ENCODE measurements at places on chromosomes 7 and 10.

DNA sequence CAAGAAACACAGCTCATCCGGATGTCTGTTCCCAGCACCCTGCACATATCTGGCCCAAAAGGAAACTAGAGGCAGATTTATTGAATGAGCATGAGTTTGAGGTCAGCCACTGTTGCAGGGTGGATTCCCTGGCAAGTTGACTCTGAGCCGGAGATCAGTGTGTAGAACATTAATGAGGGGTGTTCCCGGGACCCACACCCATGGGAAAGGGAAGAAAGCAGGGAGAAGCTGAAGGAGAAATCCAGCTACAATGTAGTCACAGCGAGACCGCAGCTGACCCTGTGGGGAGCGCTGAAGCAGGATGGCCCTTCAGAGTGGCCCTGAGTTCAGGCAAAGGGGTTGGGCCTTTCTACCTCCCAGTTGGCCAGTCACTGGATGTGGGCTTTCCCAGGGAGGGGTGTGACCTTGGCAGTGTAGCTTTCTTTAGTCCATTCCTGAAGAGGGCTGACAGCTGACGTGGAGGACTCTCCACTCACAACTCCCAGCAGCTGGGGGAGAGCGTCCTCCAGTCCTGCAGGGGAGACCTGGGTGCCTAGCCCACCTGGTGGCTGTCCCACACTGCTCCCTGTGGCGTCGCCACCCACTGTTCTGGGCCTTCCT is 324.2 kb upstream of the ZMIZ1 start:
- DNase-seq, result no peak

DNA sequence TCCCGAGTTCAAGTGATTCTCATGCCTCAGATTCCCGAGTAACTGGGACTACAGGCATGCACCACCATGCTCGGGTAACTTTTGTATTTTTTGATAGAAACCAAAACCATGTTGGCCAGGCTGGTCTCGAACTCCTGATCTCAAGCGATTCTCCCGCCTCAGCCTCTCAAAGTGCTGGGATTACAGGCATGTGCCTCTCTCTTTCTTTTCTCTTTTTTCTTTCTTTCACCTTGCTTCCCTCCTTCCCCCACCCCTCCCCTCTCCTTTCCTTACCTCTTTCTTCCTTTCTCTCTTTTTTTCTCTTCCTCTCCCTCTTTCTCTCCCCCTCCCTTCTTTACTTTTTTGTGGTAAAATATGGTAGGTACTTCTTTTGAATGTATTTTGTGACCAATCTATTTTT is 62.2 kb downstream of the ANKRD61 start:
- no peak for DNase-seq

DNA sequence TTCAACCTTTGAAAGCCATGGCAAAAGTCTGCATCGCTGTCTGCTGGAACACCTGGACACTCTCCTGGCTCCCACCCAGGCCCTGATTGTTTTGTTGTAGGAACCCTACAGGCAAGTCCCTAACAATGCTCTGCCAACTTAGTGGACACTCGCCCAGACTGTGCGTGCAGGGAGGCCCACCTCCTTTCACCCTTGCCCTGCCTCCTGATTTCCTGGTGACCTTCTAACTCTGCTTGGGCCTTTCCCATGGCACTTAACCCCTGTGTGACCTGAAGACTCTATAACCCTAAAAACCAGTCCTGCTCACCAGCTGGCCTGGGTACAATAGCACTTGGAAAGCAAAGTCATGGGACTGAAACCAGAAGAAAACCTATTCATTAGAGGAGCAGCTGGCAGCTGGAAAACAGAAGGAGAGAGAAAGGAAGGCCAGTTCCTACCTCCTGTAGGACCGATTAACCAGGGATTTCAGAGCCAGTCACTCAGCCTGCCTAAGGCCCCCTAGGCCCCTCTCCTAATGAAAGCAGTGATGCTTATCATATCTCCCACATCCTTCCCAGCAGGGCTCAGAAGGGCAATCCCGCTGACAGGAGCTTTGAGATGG is 82.7 kb upstream of the KMT2E start:
- no peak for DNase-seq

DNA sequence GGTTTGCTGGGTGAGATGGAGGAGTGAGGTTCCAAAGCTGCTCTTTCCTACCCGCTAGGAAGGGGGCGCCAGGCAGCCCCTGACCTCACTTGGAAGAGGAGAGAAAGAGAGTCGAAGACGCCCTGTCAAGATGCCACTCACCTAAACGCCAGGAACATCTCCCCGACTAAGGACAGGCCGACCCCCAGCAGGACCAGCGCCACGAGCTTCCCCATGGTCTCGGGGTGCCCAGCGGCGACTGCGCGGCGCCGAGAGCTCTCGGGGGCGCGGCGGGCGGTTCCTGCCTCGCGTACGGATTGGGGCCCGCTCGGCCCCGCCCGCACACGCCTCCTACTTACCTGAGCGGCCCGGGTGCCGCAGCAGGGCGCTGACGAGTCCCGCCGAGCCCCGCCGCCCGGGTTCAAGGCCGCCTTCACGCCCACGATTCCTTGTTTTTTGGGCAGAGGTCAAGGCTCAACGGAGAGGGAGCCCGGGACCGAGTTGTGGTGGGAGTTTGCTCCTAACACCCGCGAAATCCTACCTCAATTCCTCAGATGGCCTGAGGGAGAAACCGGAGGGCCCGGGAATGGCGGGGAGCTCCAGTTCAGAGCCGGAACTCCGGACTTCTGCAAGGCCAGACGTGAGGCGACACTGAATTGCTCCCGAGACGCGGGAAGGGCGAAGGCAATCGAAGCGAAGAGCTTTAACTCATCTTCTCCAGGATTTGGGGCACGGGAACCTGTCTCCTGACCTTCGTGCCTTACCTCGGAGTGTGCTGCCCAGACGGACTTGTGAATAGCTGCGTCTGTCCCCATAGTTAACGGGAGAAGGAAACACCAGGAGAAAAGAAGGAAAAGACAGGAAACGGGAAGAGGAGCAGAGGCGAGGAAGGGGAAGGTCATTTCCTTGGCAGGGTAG is at the start of gene PON3:
Gene PON3 (minus strand): TSS at position 240 of the 897 bp plus-strand sequence. CDS start 25 bp downstream, at position 215.
- DNase-seq, result no peak

- no peak for DNase-seq
Observed at GRCh38 chr10:34389801-34390200, 425.3 kb downstream of the PARD3 start.

GRCh38 chr10:120457431-120458172 is 575 bp downstream of the PLPP4 start:
- DNase-seq, result no peak

GRCh38 chr7:11557627-11558026 is 274.4 kb downstream of the THSD7A start:
- DNase-seq, result peak; percentile 58

GRCh38 chr7:41788556-41788955 is 85.7 kb upstream of the INHBA start:
- DNase-seq, result no peak

DNA sequence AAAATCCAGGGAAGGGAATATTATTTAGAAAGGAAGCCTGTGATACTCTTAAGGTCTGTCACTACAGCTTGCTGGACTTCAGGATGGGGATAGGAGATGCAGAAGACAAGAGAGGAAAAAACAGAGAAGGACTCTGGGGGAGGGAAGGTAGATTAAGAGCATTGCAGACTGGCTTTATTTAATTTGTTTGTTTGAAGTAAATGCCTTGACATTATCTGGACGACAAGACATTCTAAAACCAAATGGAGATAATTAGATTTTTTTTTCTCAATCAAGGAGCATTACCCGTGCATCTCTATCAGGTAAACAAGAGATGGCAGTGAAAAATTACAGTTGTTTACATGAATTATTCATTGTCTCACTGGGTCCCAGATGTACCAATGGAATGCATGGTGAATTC is 24.3 kb downstream of the ACTA2 start:
- no peak for DNase-seq

- DNase-seq, result no peak
Observed at GRCh38 chr7:134108802-134109201, 18.3 kb upstream of the LRGUK start.

GRCh38 chr10:17923728-17924127 is 28.0 kb upstream of the SLC39A12 start:
- DNase-seq, result peak; percentile 48

- no peak for DNase-seq
Observed at GRCh38 chr7:26096136-26096535, 55.9 kb upstream of the NFE2L3 start.

DNA sequence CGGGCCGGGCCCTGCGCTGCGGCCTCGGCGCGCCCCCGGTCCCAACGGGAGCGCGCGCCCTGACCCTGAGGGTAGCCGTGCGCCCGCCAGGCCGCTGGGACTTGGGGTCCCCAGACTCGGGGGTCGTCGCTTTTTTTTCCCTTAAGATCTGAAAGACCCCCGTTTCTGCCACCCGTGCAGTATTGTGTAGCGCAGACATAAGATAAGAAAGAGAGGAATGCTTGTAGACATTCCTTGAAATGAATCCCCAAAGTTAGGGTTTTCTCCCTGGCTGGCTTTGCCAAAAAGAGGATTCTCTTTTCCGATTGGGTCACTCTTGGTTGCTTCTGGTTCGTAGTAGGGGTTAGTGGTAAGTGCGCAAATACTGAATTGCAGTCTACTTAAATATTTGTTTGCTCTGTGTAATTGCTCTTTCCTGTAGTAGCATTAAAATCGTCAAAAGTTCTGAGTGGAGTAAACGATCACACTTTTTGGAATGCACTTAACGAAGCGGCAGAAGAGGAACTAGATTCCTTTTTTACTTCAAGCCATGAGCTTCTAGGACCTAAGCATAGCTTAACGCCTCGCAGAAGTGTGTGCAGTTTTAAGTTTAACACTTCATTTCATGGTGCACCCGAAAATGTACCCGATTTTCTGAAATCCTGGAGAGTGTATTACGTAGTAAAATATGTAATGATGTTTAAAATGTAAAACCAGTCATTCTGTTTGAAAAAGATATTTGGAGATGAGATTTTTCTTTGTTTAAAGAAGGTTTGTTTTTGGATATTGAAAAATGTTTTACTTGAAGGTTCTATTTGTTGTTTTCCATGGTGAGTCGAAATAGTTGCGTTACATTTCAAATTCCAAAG is 1.3 kb downstream of the CUL1 start:
- peak; percentile 21 for DNase-seq

GRCh38 chr7:90180011-90180585 is 25.8 kb downstream of the STEAP1 start:
- DNase-seq, result peak; percentile 67

DNA sequence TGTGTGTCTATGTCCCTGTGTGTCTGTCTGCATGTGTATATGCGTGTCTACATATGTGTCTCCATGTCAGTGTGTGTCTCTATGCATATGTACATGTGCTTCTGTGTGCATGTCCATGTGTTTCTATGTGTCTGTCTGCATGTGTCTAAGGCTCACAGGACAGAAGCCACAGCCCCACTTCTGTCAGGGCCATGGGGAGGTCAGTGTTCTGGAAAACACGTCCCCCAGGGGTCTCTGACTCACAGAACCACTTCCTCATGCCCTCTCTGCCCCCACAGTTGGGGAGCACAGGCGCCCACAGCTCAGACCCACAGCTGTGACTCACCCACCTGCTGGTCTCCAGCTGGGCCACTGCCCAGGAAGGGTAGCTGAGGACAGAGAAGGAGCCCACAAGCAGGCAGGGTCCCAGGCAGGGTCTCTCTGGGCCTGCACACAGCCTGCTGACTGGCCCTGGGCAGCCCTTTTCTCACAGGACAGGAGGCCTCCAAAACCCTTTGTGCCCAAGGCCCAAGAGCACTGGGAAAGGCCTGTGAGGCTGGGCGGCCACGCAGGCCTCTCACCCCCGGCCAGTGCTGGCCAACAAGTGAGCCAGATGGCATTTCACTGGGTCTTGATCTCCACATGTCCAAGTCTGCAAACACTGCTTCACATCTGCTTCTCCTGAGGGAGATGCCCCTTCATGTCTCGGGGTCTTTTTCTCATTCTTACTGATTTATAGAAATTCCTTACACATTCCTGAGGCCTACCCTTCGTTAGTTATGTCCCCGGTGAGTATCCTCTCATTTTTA is 102.9 kb upstream of the FAM20C start:
- no peak for DNase-seq

- DNase-seq, result no peak
Observed at GRCh38 chr10:48241332-48241731, 33.2 kb downstream of the FRMPD2 start.

DNA sequence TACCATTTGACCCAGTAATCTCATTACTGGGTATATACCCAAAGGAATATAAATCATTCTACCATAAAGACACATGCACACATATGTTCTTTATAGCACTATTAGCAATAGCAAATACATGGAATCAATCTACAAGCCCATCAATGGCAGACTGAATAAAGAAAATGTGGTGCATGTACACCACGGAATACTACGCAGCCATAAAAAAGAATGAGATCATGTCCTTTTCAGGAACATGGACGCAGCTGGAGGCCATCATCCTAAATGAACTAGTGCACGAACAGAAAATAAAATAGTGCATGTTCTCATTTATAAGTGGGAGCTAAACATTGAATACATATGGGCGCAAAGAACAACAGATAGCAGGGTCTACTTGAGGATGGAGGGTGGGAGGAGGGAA is 26.6 kb downstream of the NRP1 start:
- no peak for DNase-seq

GRCh38 chr7:28706584-28706983 is 251.5 kb downstream of the TRIL start:
- DNase-seq, result no peak

GRCh38 chr10:72539137-72539536 is 86.7 kb downstream of the MICU1 start:
- no peak for DNase-seq

- peak; percentile 34 for DNase-seq
Observed at GRCh38 chr10:103481974-103482531, 3.0 kb upstream of the CALHM3 start.

DNA sequence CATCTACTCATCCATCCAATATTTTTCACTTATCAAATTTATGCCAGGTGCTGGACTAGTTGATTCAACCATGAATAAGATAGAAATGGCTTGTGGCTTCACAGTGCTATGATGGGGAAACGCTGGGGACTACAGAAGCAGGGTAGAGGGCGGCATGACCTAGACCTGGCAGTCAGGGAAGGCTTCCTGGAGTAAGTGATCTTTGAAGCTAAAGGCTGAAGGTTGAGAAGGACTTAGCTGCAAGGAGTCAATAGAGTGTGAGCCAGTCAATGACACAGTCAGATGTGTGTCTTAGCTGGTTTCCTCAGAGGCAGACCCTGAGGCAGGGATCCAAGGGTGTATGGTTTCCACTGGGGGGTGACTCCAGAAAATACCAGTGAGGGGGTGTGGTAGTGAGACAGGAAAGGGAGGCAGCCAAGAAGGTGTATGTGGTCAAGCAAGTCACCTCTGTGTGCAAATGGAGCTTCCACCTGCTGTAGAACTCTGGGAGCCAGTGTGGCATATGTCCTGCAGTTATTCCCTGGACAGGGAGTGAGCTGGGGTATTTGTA is 10.3 kb downstream of the PRF1 start:
- DNase-seq, result no peak

GRCh38 chr10:70910486-70911341 is 22.3 kb upstream of the PCBD1 start:
- DNase-seq, result no peak

- no peak for DNase-seq
Observed at GRCh38 chr7:114102996-114103395, 184.2 kb upstream of the PPP1R3A start.

- no peak for DNase-seq
Observed at GRCh38 chr10:87524296-87524695, 19.6 kb downstream of the MINPP1 start.

DNA sequence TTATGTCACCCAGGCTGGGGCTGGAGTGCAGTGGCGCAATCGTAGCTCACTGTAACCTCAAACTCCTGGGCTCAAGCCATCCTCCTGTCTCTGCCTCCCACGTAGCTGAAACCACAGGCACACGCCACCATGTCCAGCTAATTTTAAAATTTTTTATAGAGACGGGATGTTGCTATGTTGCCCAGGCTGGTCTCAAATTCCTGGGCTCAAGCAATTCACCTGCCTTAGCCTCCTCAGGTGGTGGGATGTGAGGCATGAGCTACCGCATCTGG is 123.2 kb upstream of the PARD3 start:
- no peak for DNase-seq

Data from LNCaP clone FGC (cell line).